Activated naive CD4-positive, alpha-beta T cell treated with anti-CD3 and anti-CD28 coated beads, Interleukin-2, amount 10 ng/mL, durations not matched to agents 7 days and 5 days (primary cell): ENCODE measurements at places on chromosomes 7 and 10.
A peak's percentile ranks its signal among the peaks of the same experiment; 100 is the strongest.

GRCh38 chr7:149209518-149210269, 14.3 kb downstream of the ZNF282 start:
- peak; percentile 80 for DNase-seq

DNA sequence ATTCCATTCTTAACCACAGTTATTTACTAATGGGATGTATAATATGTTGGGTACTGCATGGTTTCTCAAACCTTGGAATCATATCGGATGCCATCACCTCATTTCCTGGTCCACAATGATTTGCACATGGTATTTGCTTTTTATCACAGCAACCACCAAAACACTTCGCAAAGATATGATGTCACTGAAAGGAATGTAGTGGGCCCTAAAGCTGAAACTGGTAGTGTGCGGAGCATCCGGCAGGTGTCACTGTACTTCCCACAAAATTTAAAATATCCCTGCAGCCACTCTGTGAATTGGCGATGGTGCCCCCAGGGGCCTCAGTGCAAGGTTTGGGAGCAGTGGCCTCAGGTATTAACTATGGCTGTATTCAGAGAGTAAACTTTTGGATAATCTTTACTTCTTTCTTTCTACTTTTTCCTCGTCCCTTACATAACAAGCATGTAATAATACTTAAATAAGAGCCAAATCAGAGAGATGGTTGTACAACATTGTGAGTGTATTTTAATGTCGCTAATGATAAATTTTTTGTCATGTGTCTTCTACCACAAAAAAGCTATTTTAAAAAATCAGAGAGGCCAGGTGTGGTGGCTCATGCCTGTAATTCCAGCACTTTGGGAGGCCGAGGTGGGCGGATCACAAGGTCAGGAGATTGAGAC, 66.2 kb downstream of the FAM241B start:
- DNase-seq, result peak; percentile 41

- no peak for DNase-seq
Observed at GRCh38 chr7:141708351-141708750, at the start of gene WEE2. Gene WEE2 (plus strand): TSS chr7:141708353. CDS start chr7:141708759, 406 bp downstream.

DNA sequence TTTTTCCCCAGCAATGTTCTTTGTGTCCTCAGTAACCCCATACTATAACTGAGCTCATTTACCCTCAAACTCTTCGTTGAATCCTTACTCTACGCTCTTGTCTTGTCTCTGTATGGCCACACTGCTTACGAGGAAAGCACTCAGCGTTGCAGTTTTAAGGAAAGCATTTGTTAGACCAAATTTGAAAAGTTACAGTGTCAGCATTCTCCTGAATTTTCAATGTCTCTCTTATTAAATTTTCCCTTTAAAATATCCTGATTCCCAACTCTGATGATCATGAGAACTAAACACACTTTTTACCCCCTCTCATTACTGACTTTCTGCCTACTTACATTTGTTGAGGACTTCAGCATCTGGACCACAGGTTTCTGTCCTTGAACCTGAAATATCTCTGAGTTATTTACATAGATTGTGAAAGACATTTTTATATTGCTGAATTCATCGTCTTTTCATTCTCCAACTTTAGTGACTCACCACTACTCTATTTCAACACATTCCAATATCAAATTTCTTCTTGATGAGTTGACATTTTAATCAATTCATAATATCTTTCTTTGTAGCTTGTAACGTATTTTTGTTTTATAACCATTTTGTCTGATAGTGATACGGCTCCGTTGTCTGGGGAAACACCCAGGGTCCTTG, 19.8 kb upstream of the VWDE start:
- DNase-seq, result no peak

GRCh38 chr10:70996549-70996948, 108.2 kb upstream of the PCBD1 start:
- DNase-seq, result no peak

- DNase-seq, result no peak
Observed at GRCh38 chr7:129188892-129189660, 643 bp downstream of the SMO start.

DNA sequence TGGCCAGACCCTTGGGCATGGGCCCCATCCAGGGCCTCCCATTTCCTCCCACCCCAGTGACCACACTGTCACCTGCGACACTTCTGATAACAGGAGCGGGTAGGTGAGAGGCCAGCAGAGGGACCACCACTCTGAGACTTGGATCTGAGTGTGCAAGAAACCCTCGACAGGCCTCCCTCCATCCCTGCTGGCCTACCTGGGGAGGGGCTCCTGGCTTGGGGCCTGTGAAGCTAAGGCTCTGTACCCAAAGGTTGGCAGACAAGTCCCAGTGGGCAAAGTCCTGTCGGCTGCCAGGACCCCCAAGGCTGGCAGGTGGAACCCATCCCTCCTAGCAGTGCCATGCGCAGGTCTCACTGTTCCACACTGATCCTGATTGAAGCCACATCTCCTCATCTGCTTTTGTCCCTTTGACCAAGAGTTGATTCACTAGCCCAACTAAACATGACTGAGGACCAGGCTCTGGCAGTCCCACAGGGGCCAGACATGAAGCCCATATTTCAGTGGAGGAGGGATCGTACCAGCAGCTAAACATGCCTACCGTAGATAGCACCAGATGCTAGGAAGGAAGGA, 1.2 kb upstream of the PGAM2 start:
- DNase-seq, result no peak

- DNase-seq, result no peak
Observed at GRCh38 chr7:136514776-136515175, 353.7 kb upstream of the CHRM2 start.

GRCh38 chr10:89942217-89942616, 240.8 kb downstream of the KIF20B start:
- DNase-seq, result no peak

GRCh38 chr10:7433861-7434260, 23.0 kb upstream of the SFMBT2 start:
- DNase-seq, result no peak

- DNase-seq, result no peak
Observed at GRCh38 chr10:113096128-113096996, 146.3 kb downstream of the TCF7L2 start.

- DNase-seq, result no peak
Observed at GRCh38 chr7:156764016-156764669, 123.6 kb downstream of the RNF32 start.

GRCh38 chr10:75295868-75296441, 60.2 kb upstream of the COMTD1 start:
- DNase-seq, result no peak

- no peak for DNase-seq
Observed at GRCh38 chr7:123480107-123480506, 54.3 kb downstream of the IQUB start.

- no peak for DNase-seq
Observed at GRCh38 chr10:32112055-32112454, 55.8 kb upstream of the KIF5B start.

GRCh38 chr7:155731380-155731779, 80.9 kb downstream of the SHH start:
- no peak for DNase-seq

DNA sequence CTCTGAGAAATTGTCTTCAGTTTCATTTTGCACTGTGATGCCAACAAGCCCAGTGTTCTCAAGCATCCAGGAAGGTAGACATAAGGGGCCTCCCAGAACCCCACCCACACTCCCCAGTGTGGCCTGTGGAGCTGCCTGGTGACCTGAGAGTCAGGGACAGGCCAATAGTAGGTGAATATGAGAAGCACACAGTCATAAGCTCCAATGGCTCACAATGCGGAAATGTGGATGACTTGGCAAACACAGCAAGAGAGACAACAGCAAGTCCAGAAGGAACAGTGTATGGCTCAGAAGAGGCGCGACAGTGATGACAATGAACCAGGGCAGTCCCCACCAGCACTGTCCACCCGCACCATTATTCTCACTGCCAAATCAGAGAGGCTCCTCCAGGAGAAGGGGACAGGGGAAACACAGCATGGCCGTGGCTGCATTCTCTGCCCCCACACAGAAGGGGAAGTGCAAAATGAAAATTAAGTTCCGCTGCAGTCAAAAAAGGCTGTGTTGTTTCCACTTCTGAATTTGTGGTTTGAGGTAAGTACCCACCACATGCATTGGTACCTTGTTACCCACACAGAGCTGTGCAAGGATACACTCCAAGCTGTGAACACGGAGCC, 419.8 kb downstream of the GRID1 start:
- DNase-seq, result no peak

GRCh38 chr10:108410236-108410635, 1245.7 kb upstream of the SORCS1 start:
- DNase-seq, result no peak

DNA sequence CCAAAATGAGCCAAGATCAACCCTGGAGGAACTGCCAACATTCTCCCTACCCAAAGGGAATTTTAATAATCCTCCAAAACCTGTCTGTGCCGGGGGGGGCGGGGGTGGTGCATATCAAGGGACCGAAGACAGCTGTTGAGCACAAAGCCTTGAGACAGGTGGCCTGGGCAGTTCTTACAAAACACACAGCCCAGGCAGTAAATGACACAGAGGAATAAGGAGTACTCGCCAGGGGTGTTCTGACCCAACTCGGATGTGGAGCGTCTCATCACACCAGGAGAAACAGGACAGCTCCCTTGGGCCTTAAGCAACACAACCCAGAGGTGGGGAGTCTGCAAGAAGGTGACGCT, 35.6 kb downstream of the PLAC9 start:
- DNase-seq, result no peak

DNA sequence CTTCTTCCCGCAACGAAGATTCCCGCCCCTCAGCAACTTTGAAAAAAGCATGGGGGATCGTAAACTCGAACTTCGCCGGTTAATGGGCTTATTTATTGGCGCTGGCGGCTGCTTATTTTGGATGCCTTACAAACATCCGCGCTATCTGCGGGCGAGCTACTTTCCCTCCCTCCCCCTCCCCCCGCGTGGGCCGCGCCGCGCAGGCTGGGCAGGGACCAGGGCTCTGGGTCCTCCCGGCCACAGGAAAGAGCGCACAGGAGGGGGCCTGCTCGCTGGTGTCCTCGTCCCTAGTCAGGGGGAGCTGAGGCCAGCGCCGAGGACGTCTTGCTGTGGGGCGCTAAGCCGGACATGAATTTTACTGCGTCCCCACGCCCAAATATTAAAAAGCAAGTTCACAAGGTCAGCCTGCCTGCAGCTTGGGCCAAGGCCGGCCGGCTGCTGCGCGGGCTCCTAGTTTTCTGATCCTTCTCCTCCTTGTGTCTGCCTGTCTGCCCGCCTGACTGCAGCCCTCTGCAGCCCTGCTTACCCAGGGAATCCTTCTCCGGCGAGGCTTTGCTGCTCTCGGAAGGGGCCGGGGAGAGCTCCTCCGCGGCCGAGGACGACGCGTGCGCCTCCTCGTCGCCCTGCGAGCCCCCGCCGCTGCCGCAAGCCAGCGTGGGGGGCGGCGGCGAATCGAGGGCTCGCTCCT, 1.2 kb downstream of the HOXA10 start:
- DNase-seq, result peak; percentile 20

DNA sequence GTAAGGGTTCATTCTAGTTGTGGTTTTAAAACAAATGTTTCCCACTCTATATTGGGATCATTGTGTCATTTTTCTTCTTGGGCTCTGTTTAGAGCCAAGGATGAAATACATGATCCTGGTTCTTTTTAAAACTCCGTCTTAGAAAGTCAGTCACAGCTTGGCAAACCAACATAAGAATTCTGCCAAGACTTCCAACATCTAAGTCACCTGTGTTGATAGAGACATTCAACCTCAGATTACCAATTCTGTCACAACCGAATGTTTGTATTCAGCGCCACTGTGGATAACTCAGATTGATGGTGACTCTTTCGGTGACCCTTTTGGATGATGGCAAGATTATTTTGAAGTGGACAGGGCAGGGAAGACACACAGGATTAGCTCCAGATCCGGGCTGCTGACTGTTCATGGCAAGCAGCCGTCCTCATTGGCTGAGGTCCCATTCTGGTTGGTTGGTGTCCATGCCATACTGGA, 255.4 kb downstream of the ARHGAP21 start:
- no peak for DNase-seq

DNA sequence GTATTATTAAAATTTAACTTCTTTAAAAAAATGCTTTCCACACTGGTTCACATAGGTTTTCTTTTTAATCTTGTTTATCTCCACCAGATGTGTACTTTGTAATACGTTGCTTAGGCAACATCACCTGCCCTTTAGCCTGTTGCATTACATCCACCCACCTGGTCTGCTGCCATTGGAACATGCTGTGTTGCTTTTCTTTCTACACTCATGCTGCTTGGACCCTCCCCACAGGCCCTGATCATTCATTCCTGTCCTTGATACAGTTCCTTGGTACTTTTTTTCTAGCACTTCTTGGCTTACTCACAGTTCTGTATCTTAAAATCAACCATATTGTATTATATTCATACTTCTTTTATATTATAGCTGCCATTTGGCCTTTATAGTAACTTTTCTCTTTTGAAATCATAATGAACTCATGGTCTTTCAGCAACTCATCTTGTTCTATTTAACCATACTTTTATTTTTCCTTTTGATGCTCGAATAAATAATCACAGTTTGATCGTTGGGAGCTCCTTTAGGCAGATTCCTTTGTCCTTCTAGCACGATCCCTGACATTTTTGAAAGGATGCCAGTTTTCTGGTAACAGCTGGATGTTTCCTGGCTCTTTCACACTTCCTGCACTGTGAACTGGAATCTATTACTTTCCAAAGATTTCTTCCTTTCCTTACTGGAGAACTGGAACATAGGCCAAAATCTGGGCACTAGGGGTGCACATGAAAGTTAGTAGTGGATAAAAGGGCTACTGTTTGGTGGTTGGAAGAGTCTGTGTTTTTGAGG, 125.1 kb downstream of the CDK14 start:
- no peak for DNase-seq

DNA sequence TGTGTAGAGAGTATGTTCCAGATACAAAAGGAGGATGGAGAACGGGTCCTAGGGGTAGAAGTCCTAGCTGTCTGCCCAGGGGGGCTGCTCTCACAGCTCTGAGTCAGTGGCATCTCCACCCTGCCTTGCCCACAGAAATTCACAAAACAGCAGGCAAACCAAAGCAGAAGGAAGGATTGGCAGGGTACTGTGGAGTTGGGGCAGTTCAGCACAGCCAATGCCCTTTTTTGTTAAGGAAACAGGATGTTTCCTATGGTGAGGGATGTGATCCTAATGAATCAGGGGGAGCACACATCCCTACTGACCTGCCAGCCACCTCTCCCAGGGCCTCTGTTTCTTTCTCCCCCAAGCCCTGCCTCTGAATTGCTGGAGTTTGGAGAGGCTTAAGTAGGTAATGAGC, 457.6 kb downstream of the PLXNA4 start:
- peak; percentile 5 for DNase-seq

- DNase-seq, result no peak
Observed at GRCh38 chr10:68876246-68877138, 24.6 kb upstream of the DDX50 start.

GRCh38 chr7:22781230-22781711, 41.4 kb downstream of the TOMM7 start:
- no peak for DNase-seq

GRCh38 chr10:59090817-59091622, 85.4 kb upstream of the PHYHIPL start:
- DNase-seq, result no peak

- DNase-seq, result no peak
Observed at GRCh38 chr7:13920053-13920697, 69.3 kb downstream of the ETV1 start.
